ENCODE measurements at places on chromosomes 16 and 17.

DNA sequence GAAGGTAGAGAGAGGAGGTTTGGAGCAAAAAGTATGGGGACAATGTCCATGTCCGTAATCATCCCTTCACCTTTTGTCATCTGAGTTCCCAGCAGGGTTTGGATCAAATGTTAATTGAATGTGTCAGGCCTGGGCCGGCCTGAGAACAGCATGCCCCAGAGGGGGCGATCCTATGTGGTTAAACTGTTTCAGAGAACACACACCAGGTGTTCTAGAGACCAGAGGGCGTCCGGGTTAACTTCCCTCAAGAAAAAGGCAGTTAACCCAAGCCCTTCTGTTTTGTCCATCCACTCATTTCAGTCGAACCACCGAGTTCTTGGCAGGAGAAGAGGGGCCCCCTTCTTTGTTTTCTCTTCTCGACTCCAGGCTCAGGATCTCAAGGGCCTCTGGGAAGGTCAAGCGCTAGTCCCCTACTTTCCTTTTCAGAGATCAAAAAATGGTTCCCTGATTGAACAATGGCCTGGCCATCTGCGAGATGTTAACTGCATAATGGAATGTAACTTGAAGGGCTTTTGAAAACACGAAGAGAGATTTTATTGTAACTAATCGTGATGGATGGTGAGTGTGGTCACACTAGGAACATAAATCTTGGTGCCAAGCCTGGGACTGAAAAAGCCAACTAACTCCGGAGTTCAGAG, 142.5 kb downstream of the IRX3 start:
- DNase-seq, result no peak

- no peak for DNase-seq
Measured at GRCh38 chr17:689556-690275, 24.9 kb downstream of the VPS53 start.

- no peak for DNase-seq
Measured at GRCh38 chr17:79671085-79671694, 59.6 kb upstream of the ENPP7 start.

GRCh38 chr17:17768424-17769088, 68.2 kb downstream of the SREBF1 start:
- DNase-seq, result no peak

DNA sequence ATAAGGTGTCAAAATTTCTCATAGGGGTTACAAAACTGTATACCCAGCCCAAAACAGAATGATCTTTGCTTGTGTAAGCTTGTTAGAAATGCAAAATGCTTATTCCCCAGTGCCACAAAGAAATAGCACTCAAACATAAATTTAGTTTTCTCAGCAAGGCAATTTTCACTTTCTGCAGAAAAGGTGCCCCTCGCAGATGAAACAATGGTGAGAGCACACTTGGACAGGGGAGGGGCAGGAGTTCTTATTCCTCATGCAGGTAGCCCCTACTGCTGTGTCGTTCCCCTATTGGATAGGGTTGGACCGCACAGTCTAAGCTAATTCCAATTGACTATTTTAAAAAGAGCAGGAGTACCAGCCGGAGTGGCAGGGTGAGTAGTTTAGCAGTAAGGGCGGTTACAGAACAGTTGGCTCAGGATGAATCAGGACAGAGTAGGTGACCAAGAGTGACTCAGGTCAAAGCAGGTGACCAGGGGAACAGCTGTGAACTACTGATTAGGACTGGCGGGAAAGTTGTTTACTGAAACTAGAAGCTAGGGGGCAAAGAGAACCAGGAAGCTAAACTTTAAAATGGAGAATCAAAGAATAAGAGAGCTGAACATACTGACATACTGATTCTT, 5.5 kb upstream of the LDHD start:
- DNase-seq, result no peak

GRCh38 chr17:29933379-29933778, 3.4 kb upstream of the SSH2 start:
- DNase-seq, result no peak

- no peak for DNase-seq
Measured at GRCh38 chr16:22970209-22970865, 156.4 kb downstream of the HS3ST2 start.

DNA sequence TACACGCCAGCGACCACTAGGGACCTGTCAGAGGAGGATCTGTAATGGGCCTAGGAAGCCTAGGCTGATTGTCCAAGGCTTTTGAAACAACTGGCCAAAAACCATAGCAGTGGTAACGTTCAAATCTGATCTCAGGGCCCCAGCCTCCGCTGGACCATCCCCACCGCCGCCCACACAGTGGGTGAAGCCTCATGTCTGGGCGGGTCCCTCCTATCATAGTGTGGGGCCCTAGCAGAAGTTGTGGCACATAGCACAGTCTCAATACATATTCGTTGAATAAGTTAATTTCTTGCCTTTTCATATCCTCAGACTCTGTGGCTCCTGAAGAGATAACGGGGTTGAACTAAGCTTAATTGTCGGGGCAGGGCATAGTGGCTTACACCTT, 818 bp downstream of the DPH1 start:
- DNase-seq, result no peak

GRCh38 chr16:2337431-2338296, 2.9 kb downstream of the ABCA3 start:
- no peak for DNase-seq

- DNase-seq, result no peak
Measured at GRCh38 chr17:49252148-49252695, 21.6 kb upstream of the PHOSPHO1 start.

DNA sequence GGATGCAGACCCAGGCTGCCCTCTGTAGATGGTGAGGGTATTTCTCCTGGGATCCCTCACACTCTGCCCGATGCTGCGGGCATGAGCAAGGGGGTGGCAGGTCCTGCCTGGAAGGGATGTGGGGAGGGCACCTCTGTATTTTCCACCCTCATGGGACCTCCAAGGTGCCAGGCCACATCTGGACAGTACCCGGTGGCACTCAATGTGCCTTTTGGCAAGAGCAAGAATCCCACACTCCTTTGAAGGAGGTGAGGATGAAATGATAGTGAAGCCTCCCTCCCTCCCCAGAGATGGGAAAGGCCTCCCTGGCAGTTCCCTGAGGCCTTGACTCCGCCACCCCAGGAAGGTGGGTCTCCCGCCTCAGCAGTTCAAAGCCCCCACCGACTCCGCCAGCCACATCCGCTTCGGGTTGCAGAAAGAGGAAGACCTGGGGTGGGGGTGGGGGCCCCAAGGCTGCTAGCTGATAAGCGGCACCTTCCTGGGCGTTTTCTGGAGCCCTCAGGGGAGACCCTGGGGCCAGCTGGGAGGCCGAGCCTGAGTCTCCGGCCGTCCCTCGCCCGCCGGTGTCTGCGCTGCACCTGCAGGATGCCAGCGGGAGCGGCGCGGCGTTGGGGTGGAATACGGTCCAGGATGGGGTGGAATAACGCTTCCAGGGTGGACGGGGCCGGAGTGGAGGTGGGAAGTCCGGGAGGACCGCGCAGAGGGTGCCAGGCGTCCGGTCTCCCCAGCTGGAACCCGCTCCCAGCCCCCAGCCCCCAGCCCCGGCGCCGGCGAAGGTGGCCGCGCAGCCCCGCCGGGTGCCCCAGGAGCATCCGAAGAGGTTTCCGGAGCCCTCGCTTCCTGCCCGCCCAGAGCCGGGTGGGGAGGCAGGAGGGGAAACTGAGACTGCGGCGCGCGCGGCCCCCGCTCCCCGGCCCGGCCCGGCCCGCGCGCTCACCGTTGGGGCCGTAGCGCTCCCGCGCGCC, 718 bp downstream of the ATP2A3 start:
- no peak for DNase-seq

DNA sequence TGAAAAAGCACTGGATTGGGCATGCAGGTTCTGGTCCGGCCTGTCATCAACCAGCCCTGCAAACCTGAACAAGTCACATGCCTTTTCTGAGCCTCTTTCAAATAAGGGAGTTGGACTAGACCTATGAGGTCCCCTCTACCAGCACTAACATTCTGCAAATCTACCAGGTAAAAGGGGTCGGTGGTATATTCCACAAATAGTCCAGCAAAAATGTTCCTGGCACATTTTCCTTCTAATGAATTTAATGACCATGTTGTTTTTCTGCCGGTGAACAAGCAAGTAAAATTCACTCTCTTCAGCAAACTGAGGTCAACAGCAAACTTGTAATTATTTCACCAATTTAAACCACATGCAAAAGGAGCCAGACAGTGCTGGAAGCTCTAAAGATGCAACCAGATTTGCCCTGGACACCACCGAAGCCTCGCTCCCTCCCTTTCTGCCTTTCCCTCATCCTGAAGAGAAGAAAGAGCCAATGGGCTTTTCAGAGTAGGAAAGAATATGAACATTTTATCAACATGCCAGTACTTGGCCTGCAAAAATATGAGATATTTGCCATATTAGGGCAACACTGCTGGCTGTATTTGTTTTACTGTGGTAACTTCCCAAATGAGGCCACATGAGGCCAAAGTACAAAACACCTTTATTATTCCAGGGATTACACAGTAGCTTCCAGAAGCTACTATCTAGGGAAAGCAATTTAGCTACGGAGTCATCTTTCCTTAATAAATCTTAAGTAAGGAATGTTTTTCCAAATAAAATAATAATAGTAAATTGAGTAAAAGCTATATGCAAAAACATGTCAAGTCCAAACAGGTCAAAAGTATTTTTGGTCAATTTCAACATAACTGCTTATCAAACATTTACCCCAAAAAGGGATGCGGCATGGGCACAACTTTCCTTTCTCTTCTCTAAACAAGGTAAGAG, 45.0 kb downstream of the USP31 start:
- no peak for DNase-seq

GRCh38 chr16:88524973-88525662, 45.1 kb upstream of the ZC3H18 start:
- no peak for DNase-seq

GRCh38 chr16:5386989-5387388, 289.4 kb upstream of the EEF2KMT start:
- no peak for DNase-seq

DNA sequence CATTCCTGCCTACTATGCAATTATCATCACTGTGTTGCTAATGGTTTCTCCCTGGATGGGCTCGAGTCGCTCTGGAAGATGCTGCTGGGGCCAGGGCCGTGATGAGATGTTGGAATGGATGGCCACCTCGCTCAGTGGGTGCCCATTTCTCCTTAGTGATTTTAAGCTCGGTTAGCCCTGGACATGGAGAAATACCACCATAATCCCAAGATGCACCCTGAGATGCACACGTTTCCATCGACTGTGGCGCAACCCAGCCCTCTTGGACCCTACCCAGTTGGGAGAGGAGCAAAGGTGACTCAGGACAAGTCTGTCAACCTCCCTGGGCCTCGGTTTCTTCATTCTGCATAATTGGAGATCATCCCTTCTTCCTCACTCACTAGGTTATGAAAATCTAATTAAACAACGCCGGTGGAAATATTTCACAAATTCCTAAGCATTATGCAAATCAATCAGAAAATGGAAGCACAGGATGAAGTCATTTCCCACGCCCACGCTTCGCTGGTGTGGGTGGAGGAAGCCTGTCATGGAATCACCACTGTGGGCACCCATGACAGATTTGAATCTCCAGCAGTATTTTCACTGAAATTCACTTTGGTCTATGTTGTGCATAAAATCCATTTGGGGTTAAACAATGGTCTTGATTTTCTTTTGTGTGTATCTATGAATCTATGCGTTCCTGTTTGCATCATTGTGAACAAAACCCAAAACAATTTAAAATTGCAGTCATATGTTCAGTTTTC, 195.2 kb downstream of the AXIN2 start:
- no peak for DNase-seq

- DNase-seq, result peak; percentile 65
Measured at GRCh38 chr16:1920727-1921171, 2.5 kb upstream of the HS3ST6 start.

DNA sequence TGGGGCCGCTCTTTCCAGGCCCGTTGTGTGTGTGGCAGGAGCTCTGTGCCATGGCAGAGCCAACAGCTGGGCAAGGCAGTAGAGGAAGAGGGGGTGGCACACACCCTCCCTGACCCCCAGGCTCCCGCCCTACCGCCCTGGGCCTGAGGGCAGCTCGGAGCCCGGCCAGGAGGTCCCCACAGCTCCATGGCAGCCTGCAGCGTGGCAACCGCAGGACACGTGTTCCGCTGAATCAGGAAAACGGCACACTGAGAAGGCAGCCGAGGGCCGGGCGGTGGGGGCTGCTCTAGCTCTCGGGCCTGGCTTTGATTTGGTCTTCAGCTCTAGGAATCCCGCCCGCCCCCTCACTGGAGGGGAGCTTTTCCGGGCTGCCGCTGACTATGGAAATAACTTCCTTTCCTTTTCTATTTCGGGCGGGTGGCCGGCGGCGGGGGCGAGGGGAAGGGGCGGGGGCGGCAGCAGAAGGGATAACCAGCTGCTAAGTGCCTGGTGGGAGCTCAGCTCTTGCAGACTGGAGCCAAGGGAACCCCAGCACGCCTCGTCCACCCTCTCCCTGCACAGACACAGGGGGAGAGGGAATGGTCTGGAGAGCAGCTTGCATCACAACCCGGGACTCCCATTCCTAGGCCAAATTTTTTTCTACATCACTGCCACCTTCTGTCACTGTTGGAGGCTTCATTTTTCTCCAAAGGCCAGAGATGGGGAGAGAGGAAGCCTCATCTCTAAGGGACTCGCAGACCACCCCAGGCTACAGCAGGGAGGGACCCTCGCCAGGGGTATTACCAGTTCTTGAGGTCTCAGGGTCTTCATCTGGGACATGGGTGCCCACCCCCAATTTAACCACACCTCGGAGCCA, 24.8 kb upstream of the MRPS23 start:
- DNase-seq, result peak; percentile 95

DNA sequence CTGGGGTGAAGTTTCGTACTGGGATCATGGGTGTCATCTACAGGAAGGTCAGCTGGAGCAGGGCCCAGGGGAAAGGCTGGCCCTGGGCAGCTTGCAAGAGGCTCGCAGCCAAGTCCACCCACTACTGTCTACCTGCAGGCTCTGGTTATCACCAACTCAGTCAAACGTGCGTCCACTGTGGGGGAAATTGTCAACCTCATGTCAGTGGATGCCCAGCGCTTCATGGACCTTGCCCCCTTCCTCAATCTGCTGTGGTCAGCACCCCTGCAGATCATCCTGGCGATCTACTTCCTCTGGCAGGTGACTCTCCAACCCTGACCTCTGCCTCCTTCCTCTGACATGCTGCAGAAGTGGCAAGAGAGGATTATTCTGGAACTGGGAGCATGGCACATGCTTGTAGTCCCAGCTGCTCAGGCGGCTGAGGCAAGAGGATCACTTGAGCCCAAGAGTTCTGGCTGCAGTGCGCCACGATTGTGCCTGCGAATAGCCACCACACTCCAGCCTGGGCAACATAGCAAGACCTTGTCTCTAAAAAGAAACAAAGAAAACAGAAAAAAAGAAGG, 29.2 kb downstream of the ABCC3 start:
- DNase-seq, result no peak

DNA sequence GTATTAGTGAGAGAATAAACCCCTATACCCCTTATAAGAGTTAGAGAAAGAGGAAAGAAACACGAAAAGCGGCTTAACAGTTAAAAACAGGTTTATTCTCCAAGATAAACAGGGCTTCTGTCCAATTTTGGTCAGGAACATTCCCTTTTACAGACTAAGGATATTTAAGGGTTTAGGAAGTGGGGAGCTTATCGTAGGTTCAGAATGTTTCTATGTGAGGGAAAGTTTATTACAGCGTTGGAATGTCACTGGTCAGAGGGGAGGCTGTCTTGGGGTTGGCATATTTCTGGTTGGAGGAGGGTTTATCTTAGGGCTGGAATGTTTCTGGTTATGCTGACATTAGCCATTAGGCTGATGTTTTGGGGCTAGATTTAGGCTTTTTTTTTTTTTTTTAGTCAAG, 34.1 kb upstream of the WWOX start:
- no peak for DNase-seq
